ENCODE measurements at places on chromosomes 12 and 14.

- no peak for DNase-seq
- H3K27me3 ChIP-seq, result no peaks in the 10 kb centered on the region
- no peaks in the 10 kb centered on the region for H3K36me3 ChIP-seq
- H3K4me3 ChIP-seq, result no peak overlapping the region
Observed at GRCh38 chr14:87691042-87691881, 301.7 kb downstream of the GALC start.

- no peak overlapping the region for H3K4me3 ChIP-seq
- no peaks in the 10 kb centered on the region for H3K4me1 ChIP-seq
- H3K27me3 ChIP-seq, result no peaks in the 10 kb centered on the region
- no peak overlapping the region for H3K27ac ChIP-seq
Observed at GRCh38 chr12:115046805-115047204, 362.8 kb upstream of the TBX3 start.

- H3K4me3 ChIP-seq, result no peak overlapping the region
- no peaks in the 10 kb centered on the region for H3K36me3 ChIP-seq
- H3K27ac ChIP-seq, result no peak overlapping the region
Observed at GRCh38 chr14:81562818-81563217, 29.2 kb upstream of the SEL1L start.

GRCh38 chr14:64698903-64699302, 5.3 kb upstream of the PLEKHG3 start:
- no peaks in the 10 kb centered on the region for H3K36me3 ChIP-seq
- H3K4me3 ChIP-seq, result no peak overlapping the region
- H3K27me3 ChIP-seq, result peaks cover 9% of the 10 kb centered on the region
- H3K27ac ChIP-seq, result no peak overlapping the region
- no peak for DNase-seq

- H3K36me3 ChIP-seq, result peaks cover 3% of the 10 kb centered on the region
- H3K4me1 ChIP-seq, result no peaks in the 10 kb centered on the region
- no peak overlapping the region for H3K27ac ChIP-seq
- no peak overlapping the region for H3K4me3 ChIP-seq
- no peak for DNase-seq
Observed at GRCh38 chr12:67996347-67996746, 7.1 kb downstream of the IFNG-AS1 start.

GRCh38 chr12:15592934-15593333, 196.3 kb downstream of the EPS8 start:
- peaks cover 5% of the 10 kb centered on the region for H3K4me1 ChIP-seq
- H3K36me3 ChIP-seq, result no peaks in the 10 kb centered on the region
- no peaks in the 10 kb centered on the region for H3K27me3 ChIP-seq
- H3K4me3 ChIP-seq, result no peak overlapping the region

GRCh38 chr14:32007755-32008362, 69.2 kb upstream of the ARHGAP5 start:
- H3K36me3 ChIP-seq, result no peaks in the 10 kb centered on the region
- H3K27ac ChIP-seq, result no peak overlapping the region
- no peak overlapping the region for H3K4me3 ChIP-seq

DNA sequence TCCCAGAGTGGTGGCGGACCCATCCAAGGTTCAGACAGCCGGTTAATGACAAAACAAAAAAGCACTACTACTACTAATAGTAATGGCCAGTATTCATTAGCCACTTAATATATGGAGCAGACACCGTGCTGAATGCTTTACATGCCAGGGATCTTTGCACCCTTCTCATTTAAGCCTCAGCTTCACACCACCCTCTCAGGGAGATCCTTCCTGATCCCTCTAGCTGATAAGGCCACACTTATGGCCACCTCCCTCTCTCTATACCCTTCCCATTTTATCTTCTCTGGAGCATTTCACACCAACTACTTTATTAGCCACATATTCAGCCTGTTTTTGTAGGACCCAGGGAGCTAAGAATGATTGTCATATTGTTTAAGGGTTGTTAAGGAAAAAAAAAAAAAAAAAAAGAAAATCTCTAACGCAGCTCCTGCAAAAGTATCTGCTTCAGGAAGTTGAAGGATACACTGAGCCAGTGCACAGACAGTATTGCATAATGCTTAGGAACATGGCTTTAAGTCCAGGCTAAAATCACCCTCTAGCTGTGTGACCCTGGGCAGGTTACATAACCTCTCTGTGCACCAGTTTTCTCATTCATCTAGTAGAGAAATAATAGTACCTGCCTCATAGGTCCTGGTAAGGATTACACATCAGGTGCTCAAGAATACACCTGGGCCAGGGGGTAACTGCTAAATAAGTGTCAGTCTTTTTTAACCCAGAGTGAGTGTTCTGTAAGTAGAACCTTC, 29.4 kb downstream of the NUAK1 start:
- no peaks in the 10 kb centered on the region for H3K36me3 ChIP-seq
- no peaks in the 10 kb centered on the region for H3K27me3 ChIP-seq
- DNase-seq, result no peak
- H3K27ac ChIP-seq, result no peak overlapping the region
- H3K4me1 ChIP-seq, result no peaks in the 10 kb centered on the region

DNA sequence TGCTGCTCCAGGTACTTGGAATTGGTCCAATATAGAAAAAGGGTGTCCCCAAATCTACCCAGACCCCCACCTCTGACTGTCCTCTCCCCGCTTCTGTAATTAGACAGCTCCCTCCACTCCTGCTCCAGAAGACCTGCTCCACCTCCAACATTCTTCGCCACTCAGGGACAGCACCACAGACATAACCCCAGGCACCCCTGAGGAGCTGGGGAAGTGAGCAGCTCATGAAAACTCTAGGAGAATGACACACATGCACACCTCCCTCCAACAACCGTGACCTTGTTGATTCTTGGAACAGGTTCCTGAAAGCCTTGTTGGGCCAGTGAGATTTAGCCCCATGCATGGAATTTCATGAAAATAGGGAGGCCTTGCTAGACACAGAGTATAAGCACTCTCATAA, 8.2 kb downstream of the KRT4 start:
- no peaks in the 10 kb centered on the region for H3K27me3 ChIP-seq
- H3K4me3 ChIP-seq, result no peak overlapping the region
- H3K4me1 ChIP-seq, result no peaks in the 10 kb centered on the region
- no peaks in the 10 kb centered on the region for H3K36me3 ChIP-seq

- H3K4me3 ChIP-seq, result no peak overlapping the region
- no peaks in the 10 kb centered on the region for H3K27me3 ChIP-seq
- no peak overlapping the region for H3K27ac ChIP-seq
- H3K36me3 ChIP-seq, result no peaks in the 10 kb centered on the region
- H3K4me1 ChIP-seq, result peaks cover 13% of the 10 kb centered on the region
Observed at GRCh38 chr12:51817027-51817953, 31.2 kb downstream of the FIGNL2 start.

DNA sequence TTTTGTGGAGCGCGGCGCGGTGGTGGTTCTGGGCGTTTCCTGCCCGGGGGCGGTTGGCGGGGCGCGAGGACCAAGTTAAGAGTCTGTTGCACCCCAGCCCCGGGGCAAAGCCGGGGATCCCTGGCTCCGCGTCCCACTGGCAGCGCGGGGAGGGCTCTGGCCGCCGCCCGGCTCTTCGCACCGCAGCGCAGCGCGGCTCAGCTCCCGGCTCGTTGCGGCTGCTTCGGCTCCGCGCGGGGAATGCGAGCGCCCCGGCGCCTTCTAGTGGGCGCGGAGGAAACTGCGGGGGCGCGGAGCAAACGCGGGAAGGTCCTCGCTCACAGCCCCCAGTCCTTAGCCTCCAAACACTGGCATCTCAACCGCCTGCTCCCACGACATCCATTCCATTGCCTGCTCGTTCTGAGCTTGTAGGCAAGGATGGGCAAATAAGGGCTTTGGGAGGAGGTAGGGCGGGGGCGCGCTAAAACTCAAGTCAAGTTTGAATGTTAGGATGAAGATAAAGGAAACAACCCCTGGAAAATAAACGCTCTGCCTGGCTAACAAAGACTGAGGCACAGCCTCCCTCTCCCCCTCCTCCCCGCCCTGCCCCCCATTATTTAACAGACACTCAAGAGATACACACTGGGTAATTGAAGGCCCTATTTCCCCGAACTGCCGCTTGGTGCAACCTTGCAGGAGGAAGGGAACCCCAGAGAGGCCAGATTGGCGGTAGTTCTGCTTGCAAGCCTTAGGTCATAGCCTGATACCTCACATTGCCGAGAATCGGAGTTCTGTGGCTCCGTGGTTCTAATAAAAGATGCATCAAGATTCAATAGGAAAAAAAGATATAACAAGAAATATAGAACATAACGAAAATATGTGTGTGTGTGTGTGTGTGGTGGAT, at the start of gene B4GALNT1:
Gene B4GALNT1 (minus strand): TSS at position 244 of the 883 bp plus-strand sequence. CDS start 1,069 bp downstream, outside the sequence.
- DNase-seq, result peak; percentile 56
- H3K36me3 ChIP-seq, result no peaks in the 10 kb centered on the region
- H3K4me1 ChIP-seq, result peaks cover 8% of the 10 kb centered on the region
- no peaks in the 10 kb centered on the region for H3K27me3 ChIP-seq

DNA sequence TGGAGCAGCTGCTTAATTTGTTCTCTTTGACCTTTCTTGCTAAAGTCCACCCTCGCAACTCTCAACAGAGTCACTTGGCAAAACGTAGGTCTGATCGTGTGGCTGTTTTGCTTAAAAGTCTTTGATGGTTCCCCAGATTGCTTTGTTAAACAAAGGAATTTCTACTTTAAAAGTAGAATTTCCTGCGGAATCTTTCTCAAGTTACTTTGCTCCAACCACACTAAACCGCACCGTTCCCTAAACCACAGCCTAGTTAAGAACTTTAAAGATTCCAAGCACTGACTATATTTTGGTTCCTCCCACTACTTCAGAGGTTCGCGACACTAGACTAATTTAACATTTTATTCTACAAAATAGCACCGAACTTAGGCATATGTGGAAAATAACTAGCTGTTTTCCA, 114.8 kb upstream of the FGD4 start:
- H3K4me3 ChIP-seq, result no peak overlapping the region
- no peaks in the 10 kb centered on the region for H3K4me1 ChIP-seq
- H3K36me3 ChIP-seq, result no peaks in the 10 kb centered on the region
- H3K27me3 ChIP-seq, result no peaks in the 10 kb centered on the region
- DNase-seq, result no peak

DNA sequence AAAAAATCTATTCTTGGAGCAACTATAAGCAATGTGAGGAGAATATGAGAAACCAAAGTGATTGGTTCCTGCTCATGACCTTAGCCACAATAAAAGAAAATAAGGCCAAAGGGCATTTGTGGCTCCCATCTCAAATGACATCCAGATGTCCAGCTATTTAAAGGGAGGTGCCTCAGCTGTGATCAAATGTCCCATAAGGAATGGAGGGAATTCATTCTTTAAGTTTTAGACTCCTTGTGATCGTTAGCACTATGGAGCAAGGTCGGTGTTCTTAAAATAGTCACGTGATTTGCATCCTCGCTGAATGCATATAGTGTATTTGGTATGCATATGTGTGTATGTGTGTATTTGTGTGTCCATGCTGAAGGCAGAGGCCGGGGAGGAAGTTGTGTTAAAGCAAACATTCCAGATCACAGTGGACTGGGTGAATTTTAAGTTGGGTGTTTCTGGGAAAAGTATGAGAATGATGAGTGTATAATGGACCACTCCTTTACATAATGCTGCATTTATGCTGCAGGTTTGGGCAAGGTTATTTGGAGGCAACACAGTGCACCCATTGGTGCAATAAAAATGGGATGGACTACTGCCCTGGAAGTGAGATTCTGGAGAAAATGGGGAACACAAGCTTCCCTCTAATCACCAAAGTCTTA, 5.6 kb upstream of the E2F7 start:
- H3K27ac ChIP-seq, result no peak overlapping the region
- DNase-seq, result no peak
- H3K4me3 ChIP-seq, result no peak overlapping the region
- H3K36me3 ChIP-seq, result no peaks in the 10 kb centered on the region
- no peaks in the 10 kb centered on the region for H3K4me1 ChIP-seq

DNA sequence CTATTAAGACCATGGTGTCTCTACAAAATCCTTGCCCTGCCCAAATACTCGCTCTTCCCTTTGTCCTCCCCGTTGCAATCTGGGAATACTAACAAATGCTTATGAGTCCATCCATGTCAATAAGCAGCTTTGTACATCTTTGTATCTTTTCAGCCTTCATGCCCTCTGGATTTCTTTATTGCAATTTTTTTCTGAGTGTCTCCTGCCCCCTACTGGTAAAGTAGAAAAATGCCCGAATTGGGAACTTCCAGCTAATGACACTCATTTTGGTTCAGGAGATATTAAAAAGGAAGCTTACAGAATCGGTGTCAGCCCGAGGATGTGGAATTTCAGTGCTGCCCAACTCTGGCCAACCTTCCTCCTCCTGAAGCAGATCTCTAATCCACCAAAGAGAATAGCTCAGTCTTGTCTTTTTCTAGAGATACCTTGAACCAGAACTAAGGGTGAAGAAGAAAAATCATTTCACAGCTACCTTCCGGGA, 46.0 kb downstream of the SH2B3 start:
- peak; percentile 48 for DNase-seq
- H3K4me1 ChIP-seq, result peaks cover 6% of the 10 kb centered on the region
- peak overlapping the region; percentile 12 for H3K27ac ChIP-seq

GRCh38 chr12:84874125-84874824, 38.3 kb downstream of the SLC6A15 start:
- H3K36me3 ChIP-seq, result no peaks in the 10 kb centered on the region
- no peaks in the 10 kb centered on the region for H3K4me1 ChIP-seq
- no peak overlapping the region for H3K4me3 ChIP-seq
- H3K27me3 ChIP-seq, result no peaks in the 10 kb centered on the region
- no peak overlapping the region for H3K27ac ChIP-seq

DNA sequence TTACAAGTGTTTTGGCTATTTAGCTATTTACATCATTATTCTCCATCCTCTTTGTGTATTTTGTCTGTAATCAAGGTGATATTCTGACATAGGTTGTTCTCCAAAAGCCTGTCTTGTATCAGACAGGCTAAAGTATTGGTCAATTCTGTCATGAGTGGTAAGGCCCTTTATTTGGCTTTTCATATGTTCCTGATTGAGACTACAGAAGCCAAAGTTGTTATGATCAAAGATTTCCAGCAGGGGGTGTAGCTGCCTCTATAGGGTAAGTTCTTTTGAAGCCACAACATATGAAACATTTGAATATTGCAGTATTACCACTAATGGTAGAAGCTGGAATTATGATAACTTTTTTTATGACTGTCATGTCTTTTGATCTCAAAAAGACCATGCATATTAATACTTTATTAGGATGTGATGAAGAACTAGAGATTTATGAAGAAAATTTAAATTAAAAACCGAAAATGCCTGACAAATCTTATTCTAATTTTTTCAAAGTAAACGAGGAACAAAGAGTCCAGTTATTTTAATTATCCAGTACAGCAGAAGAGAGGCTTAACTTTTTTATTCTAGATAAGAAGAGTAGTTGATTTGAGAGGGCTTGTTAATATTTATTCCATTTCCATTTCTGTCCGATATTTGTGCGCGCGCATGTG, 3.4 kb upstream of the ARHGAP5 start:
- H3K4me3 ChIP-seq, result no peak overlapping the region
- no peak overlapping the region for H3K27ac ChIP-seq
- no peaks in the 10 kb centered on the region for H3K27me3 ChIP-seq
- H3K36me3 ChIP-seq, result peaks cover 15% of the 10 kb centered on the region
- H3K4me1 ChIP-seq, result no peaks in the 10 kb centered on the region
- peak; percentile 75 for DNase-seq

DNA sequence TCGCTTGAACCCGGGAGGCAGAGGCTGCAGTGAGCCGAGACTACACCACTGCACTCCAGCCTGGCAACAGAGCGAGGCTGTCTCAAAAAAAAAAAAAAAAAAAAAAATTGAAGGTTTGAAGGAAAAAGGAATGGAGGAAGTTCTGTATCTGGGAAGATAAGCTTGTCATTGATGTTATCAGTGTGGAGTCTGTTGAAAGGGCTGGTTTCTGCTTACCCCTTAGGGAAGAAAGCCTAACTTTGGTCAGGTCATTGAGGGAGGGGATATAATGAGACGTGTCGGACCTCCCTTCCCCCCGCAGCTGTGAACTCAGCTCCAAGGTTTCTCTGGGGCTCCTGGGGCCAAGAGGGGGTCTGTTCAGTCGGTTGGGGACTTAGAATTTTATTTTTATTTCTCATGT, 16.4 kb downstream of the DAO start:
- no peaks in the 10 kb centered on the region for H3K4me1 ChIP-seq
- DNase-seq, result no peak
- no peaks in the 10 kb centered on the region for H3K27me3 ChIP-seq
- H3K4me3 ChIP-seq, result no peak overlapping the region

Data from naive thymus-derived CD4-positive, alpha-beta T cell (primary cell).